Cardiac fibroblast (primary cell): ENCODE measurements at places on chromosomes 7 and 10.

- no peak for DNase-seq
Measured at GRCh38 chr7:22992874-22993840, 20.8 kb downstream of the HYCC1 start.

DNA sequence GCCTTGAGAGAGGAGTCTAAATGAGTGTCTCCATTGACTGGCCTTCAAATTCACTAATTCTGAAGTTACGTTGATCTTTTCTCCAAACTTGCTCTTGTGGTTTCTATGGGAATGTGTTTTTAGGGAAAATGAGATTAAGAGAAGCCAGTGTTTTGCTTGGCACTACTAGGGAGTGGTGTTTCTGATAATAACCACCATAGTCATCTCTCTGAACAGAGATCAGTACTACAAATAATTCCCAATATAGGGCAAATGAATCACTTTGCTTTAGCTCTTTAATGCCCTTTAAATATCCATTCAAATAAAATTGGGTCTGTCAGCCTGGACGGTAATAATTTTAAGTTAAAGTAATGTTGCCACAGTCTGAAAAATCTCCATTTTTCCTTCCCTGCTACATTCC, 90.8 kb downstream of the NRF1 start:
- peak; percentile 9 for DNase-seq

GRCh38 chr7:151756076-151756731, 120.7 kb downstream of the PRKAG2 start:
- DNase-seq: peak; percentile 29

DNA sequence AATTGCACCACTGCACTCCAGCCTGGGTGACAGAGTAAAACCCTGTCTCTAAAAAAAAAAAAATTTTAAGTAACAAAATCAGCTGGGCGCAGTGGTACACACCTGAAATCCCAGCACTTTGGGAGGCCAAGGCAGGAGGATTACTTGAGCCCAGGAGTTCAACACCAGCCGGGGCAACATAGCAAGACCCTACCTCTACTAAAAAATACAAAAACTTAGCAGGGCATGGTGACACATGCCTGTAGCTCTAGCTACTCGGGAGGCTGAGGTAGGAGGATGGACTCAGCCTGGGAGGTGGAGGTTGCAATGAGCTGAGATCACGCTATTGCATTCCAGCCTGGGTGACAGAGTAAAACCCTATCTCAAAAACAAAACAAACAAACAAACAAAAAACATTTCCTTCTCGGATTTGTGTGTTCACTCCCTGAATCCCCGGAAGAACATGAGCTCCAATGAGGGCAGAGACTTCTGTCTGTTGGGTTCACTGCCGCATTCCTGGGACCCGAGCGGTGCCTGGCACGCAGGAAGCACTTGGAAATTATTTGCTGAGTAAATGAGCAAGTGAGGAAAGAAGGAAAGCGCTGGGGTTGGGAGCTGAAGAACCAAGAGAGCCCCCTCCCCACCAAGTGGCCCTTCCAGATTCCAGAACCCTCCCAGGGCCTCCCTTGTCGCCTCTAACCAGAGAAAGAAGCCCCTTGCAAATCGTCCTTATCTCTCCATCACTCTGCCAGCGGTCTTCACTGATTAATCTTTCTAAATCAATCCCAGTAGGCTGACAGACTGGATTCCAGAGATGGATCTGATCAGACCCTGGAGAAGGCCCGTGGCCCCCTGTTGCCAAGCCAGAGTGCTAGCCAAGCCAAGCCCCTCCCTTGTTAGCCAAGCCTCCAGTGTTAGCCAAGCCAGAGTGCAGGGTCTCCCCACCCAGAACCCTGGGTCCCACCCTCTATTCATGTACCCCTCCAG, 6.2 kb downstream of the TNRC18 start:
- peak; percentile 45 for DNase-seq

DNA sequence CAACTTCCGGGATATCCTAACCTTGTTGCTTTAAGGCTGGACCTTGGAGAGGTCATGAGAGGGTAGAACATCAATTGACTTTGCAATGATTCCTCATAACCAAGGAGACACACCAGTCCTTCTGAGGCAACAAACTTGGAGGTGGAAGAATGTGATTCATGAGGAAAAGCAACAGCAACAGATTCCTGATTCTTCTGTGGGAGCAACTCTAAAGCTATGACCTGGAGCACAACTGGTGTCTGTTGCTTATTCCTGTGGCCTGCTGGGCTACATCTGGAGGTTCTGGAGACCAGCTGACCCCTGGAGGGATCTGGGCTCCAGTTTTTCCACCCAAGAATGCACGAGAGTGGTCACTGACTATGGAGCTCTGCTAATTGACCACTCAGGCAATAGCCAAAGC, 116.6 kb downstream of the CREB5 start:
- DNase-seq: peak; percentile 4
